ENCODE measurements at places on chromosomes 5 and 9.

GRCh38 chr9:121154782-121155181 is 46.9 kb downstream of the RAB14 start:
- DNase-seq = no peak

DNA sequence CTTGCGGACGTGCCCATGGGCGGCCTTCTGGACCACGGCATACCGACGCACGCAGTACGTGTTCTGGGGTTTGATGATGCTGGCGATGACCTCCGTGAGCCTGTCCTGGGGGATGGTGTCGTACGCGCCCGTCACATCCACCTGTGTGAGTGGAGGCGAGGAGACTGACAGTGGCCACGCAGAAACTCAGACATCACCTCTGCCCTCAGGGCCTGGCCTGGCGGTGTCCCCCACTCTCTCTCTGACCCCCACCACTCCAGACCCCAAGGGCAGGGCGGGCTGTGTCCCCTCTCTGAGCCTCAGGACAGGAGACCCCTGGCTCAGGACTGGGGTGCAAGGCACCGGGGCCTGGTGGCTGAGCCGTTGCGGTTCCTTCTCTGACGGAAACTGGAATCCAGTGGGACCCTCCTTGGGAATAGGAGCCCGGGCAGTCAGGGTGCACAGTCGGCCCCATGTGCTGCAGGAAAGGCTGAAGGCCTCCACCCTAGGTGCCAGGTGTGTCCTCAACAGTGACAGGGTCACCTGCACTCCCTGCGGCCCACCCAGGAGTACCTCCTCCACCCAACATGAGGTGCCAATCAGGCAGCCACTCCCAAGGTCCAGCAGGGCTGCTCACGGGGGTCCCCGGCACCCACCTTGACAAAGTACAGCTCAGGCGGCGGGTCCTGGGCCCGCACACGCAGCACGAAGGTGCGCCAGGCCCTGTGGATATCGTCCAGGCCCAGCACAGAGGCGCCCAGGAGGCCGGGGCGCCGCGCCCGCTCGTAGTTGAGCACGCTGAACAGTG is 16.0 kb downstream of the TERT start:
- DNase-seq = peak; percentile 35

DNA sequence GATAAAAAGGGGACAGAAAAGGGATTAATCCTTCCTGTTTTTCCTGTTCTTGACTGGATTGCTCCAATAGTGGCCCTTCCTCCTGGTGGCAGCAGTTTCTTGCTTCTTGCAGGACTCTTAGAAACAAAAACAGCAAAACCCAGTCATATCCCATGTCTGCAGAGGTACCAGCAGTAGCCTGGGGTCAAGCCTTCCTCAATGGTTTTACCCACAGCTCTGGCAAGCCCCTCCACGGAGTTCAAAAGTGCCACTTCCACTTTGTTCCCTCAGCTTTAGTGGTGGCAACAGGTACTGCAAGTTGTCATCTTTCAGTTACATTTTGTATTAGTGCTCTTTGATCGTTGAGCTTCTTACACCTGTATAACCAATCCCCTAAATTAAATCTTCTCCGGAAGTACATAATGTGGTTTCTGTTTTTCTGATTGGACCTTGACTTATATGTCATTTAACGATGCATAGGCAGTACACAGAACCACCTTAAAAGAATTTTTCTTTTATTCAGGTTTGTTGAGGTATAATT is 8.7 kb upstream of the RANBP6 start:
- DNase-seq = no peak

DNA sequence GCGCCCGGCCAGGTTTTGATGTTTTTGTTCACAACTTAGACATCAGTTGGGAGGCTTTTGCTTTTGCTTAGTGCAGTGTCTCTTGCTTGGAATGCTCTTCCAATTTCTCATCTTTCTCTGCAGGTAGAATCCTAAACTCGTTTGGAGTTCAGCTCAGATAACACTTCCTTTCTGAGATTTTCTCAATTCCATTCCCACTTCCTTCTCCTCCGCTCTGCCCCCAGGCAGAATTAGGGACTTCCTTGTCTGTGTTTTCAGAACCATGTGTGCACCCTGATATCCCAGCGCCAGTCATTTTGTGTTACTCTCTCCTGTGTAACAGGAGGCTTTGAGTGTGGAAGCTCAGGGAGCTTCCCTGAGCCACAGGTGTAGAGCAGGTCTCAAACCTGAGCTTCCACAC is 171.0 kb downstream of the INSYN2B start:
- no peak for DNase-seq

- no peak for DNase-seq
Observed at GRCh38 chr9:130668659-130669058, 4.3 kb downstream of the PRDM12 start.

- DNase-seq = no peak
Observed at GRCh38 chr5:170478306-170478705, 25.5 kb upstream of the KCNIP1 start.

DNA sequence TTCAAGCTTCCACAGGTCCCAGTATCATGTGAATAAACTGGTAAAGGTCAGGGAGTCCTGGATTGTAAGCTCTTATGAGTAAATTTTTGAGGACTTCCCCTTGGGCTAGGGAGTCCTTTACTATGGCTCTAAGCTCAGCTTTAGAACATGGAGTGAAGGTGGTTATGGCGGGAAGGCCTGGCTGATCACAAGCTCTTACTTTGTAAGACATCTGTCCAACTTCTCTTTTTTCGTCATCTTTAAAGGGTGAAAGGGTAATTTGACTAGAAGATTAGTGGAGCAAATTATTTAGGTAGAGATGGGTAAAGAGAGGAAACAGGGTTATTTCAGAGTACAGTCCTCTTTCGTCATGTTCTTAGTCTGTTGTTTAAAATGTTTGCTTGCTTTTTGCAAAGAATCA is 155.4 kb downstream of the AOPEP start:
- DNase-seq = no peak

DNA sequence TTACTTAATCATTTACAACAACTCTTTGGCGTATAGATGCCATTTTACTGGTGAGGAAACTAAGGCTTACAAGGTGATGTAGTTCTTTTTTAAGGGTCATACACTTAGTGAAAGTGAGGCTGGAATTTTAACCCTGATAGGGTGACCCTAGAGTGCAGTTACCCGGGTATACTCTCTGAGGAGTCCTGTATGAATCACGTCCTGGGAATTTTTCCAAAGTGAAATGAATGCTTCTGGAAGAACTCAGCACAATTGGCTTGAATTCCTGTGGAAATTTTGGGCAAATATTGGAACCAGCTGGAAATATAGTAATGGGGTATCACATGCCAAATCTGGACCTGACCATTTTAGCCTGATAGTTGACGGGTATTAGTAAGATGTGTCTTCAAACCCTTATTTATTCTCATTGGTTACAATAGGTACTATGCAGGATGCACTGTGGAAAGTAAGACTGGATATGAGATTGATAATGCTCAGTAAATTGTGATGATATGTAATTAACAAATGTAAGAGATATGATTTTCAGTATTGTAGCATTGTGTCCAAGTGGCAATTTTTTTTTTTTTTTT is 14.8 kb downstream of the SUB1 start:
- peak; percentile 79 for DNase-seq

DNA sequence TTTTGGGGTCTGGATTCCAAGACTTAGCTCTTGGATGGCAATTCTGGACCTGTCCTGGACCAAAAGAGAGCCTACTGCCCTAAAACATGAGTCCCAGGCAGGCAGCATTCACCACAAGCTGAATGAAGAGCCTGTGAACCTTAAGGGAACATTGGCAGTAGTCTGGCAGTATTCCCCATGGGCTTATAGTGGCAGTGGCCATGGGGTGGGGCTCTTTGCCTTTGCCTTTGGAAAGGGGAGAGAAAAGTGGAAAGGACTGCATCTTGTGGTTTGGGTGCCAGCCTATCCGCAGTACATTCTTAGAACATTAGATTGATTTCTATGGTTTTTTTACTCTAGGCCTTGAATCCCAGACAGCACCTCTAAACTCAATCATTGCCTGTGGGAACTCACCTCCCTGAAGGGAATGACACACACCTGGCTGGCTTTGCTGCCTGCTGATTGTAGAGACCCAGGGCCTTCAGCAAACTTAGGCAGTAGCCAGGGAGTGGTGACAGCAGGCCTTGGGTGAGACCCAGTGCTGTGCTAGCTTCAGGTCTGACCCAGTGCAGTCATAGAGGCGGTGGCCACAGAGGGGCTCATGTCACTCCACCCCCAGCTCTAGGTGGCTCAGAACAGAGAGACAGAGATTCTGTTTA is 216.3 kb downstream of the CETN3 start:
- DNase-seq = no peak

GRCh38 chr5:131303537-131303936 is 39.7 kb downstream of the CDC42SE2 start:
- peak; percentile 54 for DNase-seq

DNA sequence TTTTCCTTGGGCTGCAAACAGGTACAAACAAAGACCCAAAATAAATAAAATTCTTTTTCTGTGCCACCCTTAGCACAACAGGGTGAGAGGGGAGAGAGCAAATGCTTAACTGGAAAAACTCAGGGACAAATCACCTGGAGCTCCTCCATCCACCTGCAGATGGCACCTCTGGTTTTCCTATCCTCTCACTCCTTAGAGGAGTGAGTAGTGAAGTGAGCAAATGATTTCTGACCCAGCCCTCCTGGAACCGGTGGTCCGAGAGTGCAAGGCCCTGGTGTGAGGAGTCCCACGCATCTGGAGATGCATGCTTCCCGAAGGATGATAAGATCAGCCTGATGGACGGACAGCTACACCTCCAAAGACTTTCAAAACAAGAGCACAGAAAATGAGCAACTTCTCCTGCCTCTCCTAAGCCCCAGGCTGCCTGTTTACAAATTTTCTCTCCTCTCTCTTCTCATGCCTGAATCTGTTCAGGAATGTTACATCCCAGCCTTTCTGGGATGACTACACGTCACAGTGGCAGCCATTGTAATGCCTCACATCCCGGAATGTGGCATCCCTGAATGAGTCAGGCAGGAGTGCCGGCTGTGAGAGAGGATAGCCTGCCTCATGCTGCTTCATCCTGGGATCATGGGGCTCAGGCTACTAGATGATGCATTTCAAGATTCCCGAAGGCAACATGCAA is 86.4 kb downstream of the ADRB2 start:
- peak; percentile 99 for DNase-seq

DNA sequence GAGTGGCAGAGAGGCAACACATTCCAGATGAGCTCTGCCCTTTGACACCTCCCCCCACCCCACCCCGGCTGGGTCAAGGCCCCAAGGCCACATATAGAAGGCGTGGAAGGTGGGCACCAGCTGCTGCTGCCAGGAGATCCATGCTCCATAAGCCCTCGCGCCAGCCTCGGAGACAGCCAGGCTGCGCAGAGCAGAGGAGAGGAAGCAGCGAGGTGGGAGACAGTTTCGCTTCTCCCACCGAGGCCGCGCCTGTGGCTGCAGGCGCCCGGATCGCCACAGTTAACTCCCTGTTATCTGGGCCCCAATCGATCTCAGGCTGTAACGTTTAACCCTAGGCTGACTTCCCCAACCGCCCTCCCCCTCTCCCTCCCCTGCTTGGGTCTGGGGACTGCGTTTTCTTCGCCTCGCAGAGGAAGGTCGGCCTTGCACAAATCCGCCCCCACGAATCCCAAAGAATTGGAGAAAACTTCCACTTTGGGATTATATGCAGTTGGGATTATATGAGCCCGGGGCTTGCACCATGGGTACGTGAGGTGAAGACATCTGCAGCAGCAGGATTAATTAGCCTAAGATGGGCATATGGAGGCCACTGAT is 1.1 kb upstream of the CXXC5 start:
- no peak for DNase-seq

DNA sequence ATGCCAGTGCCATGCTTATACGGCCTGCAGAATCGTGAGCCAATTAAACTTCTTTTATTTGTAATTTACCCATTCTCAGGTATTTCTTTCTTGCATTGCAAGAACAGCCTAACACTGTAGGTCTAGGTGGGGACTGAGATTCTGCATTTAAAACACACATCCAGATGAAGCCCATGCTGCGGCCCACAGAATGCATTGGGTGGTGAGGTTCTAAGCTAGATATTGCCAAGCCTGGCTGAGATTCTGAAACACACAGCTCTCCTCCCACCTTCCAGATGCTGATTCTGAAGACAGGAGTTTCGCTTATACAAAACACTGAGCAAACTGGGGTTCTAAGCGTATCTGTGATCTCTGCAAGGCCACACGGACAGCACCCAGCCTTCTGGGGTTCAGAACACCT is 75.1 kb downstream of the DAPK1 start:
- no peak for DNase-seq

- DNase-seq = no peak
Observed at GRCh38 chr5:147689426-147689825, 93.1 kb downstream of the JAKMIP2 start.

GRCh38 chr9:2666569-2666968 is 45.0 kb downstream of the VLDLR start:
- DNase-seq = no peak

DNA sequence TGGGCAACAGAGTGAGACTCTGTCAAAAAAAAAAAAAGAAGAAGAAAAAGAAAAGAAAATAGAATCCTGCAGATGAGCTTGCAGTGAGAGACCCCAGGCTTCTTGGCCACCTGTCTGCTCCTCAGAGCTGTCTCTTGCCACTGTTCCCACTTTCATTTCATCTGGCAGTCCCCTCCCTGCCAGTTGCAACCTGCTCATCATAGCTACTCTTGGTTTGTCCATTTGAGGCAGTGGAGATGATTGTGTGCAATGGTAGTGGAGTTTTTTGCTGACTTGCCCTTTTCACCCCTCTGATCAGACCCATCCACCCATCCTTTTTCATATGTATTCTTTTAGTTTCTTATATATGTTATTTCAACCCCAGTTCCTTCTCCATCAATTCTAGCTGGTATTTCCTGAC is 28.7 kb downstream of the ANKRD33B start:
- DNase-seq = no peak

DNA sequence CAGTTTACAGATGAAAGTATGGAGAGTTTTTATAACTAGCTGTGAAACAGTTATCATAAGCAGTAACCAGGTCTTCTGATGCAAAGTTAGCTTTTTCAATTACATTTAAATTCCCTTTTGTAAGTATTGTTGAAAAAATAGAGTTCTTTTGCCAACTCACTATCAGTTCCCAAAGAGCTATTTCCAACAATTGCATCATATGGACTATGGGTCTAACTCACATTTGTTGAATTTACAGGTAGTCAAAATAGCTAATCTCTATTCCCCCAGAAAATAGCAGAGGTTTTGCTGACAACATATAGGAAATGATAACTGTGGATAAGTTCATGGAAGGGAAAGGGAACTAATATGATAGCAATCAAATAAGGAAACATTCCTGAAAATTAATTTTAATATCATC is 1.4 kb downstream of the SPINK1 start:
- DNase-seq = no peak

- no peak for DNase-seq
Observed at GRCh38 chr5:137280656-137281055, 218.5 kb downstream of the SPOCK1 start.
